ENCODE measurements at places on chromosomes 4 and X. TPM values are rescaled to one million over a fixed set of nuclear protein-coding genes. Genes with fewer than 3 reads are reported as not detected.

The ANXA3 gene
- total RNA-seq: 98.7 TPM

DNA sequence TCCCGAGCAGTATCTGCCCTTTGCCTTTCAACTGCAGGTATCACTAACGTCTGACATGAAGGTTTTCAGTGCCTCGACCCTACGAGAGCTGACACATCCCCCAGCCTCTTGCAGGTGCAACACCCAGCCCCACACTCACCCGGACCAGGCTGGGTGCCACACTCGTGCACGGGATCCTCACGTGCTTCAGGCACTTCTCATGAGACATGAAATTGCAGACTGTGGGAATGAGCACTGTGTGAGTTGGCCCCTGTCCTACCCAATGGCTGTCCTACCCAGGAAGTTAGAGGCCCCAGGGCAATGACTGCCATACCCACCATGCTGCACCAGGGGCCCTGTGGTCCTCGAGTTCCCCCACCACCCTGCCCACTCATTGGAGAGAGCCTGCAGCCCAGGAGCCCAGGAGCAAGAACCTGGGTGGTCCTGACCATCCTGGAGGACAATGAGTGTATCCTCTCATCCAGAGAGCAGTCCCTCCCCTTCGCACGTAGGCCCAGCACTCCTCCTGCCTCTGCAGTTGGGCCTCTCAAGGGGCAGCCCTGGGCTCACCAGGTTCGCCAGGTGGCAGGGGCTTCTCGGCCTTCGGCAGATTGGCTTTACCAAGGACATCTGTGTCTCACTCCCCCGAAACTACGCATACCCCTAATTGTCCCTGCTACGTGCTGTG, 2.4 kb downstream of the DGKQ start:
- DNase-seq: no peak

DNA sequence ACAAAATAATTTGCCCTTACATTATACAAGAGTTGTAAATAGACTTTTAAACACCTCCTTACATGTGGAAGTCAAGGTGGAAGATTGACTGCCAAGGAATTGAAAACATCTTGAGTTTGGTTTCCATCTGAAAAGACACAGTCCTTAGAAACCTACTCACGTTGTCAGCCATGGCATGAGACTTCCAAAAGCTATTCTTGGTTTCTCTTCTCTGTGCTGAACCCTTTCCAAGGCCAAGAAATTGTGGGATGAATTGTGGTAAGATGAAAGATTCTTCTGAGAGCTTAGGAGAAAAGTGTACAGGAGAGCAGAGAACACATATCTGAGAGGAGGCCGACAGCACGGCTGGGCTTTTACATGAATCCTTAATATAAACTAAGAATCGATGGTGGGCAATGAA, 370.0 kb downstream of the FBXW7 start:
- no peak for DNase-seq

The NEUROG2 gene
- not detected for total RNA-seq

GRCh38 chr4:48578132-48578968, 88.3 kb downstream of the ZAR1 start:
- peak; percentile 59 for DNase-seq

DNA sequence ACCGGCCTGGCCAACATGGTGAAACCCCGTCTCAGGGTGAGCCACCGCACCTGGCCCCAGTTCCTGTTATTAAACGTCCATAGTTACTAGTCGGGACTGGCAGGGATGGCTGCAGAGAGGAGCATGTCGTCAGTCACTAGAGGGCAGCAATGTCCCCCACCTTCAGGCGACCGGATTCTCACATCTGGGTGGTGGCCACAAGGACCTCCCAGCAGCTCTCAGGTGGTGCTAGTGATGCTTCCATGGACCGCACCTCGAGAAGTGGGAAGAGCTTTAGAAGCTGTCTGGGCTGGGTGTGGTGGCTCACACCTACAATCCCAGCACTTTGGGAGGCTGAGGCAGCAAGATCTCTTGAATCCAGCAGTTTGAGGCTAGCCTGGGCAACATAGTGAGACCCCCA, 13.3 kb upstream of the IL3RA start:
- DNase-seq: peak; percentile 25

The UGT8 gene
- total RNA-seq: 21.0 TPM

DNA sequence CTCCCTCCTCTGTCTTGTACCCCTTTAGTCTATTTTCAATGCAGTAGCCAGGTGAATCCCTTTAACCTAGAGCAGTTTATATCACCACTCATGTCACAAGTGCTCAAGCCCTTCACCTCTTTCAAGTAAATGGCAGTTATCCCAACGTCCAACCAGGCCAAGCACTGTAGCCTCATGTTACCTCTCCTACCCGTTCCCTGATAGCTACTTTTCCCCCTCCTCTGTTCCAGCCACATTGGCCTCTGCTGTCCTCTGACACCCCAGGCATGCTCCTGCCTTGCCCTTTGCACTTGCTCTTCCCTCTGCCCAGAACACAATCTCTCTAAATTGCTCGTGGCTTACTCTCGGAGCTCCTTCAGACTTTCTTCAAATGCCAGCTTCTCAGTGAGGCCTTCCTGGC, 15.2 kb downstream of the GUCY1B1 start:
- no peak for DNase-seq

- no peak for DNase-seq
Observed at GRCh38 chr4:26737385-26737784, 123.3 kb upstream of the STIM2 start.

DNA sequence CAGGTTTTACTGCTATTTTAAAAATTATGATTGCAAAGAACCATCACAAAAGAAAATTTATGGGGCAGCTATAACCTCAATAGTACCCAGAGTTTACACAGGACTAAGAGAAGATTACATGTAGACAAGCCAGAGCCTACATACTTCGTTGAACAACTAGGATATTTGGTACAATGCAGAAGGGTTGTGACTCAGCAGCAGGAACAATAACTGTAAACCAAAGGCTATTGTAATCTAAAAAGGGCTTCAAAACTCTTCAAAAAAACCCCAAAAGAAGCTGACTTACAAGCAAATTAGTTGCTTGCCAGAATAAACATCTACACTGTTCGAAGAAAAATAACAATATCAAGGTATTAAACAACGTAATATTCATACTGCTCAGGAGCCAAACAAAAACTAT, 618.0 kb downstream of the STPG2 start:
- no peak for DNase-seq

- no peak for DNase-seq
Observed at GRCh38 chr4:57172065-57172464, 61.9 kb upstream of the IGFBP7 start.

GRCh38 chr4:57550198-57550597, 440.0 kb upstream of the IGFBP7 start:
- DNase-seq: no peak

GRCh38 chr4:123250843-123251242, 145.8 kb upstream of the SPRY1 start:
- peak; percentile 64 for DNase-seq

The GYPE gene
- 1.1 TPM for total RNA-seq

DNA sequence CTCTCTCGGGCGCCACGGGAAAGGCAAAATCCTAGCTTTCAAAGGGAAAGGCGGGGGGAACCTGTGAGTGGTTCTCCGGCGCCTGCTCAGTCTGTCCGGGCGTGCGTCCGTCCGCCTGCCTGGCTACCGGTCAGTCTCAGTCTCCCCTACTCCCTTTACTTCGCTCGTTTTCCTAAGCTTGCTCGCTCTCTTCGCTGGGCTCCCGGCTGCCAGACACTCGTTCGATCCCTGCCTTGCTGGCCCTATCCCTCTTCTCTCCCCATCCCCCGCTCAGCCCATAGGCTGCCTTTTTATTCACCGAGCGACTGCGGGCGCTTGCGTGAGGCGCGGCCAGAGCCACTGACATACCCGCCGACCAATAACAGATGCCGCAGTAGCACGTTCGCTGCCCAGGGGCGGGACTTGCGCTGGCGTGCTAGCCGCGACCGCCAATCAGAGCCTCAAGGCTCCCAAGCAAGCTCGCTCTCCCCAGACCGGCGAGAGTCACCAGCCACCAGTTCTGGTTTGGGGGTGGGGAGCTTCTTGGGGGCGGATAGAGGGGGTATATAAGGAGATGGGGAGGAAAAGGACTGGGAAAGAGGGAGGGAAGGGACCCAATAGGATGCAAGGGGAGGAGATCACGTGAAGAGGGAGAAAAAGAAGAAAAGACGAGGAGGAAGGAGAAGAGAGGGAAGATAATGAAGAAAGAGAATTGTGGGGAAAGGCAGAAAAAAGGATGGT, 30.0 kb downstream of the ARHGEF9 start:
- DNase-seq: peak; percentile 92

GRCh38 chr4:108828620-108829019, 65.8 kb upstream of the ETNPPL start:
- no peak for DNase-seq

- no peak for DNase-seq
Observed at GRCh38 chr4:97924341-97924958, 218.8 kb downstream of the STPG2 start.

The NDP gene
- total RNA-seq: 0.81 TPM

DNA sequence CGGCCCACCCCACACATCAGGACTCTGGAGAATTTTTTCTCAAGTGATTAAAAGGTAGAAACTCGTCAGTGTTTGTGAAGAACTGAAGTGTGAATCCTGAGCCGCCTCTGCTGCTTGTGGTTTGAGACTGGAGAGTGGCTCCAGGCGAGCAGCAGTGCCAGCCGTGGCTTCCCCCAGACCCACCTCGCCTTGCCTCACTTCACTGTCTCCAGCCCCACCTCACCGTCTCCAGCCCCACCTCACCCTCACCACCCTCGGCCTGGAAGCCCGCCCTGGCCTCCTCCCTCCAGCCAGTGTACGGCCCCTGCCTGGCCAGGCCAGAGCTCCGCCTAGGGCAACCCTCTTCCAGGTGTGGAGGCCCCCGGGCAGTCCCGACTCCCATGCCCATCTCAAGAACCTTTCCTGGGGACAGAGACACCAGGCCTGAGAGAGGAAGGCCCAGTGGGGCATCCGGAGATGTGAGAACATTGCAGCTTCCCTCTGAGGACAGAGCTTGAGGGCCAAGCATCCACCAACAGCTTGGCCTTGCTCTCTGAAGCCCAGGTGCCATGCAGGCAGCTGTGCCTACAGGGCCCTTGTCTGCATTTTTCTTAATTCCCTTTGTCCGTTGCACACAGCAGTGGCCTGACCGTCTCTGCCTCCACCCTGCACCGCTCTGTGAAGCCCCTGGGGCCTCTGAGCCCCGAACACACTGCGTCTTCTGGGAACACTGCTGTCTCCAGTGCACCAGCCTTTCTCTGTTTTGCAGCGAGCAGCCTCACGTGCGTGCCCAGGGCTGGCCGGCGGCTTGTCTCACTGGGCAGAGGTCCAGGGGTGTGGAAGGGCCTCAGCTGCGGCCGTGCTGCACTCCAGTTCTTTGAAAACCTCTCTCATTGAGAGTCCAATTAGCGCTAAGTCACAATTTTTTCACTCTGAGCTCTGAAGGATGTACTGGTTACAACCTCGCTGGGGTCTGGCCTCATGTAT, 13.8 kb downstream of the SH3BP2 start:
- DNase-seq: peak; percentile 93

DNA sequence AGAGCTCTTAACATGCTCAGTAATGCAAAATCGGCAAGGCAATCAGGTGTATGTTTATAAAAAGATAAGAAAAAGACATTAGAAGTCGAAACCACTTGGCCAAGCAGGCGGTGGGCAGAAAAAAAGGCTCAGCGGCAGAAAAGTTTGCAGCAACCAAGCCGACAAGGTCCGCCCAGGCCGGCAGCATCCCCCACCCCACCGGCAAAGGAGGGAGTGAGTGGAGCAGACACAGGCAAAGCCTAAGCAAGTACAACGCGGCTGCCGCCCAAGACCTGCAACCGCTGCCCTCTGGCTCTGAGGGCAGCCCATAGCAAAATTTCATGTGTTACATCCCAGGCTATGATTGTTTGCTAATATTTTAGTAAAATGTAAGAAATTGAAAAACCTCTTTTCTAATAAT, 125.4 kb upstream of the ZCCHC13 start:
- peak; percentile 44 for DNase-seq

DNA sequence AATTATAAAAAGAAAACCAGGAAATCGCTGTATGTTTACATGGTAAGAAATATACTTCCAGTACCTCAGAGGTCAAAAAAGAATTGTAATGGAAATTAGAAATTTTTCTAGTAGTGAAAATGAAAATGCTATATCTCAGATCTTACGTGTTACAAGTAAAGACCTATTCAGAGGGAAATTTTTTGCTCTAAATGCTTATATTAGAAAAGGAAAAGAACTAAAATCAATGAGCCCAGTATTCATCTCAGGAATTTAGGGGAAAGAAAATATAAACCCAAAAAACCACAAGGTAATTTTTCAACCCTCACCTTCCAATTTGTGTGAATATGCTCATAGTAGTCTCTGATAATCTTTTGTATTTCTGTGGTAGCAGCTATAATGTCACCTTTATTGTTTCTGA, 145.6 kb downstream of the RAP1GDS1 start:
- no peak for DNase-seq

GRCh38 chr4:147042046-147042445, 96.4 kb upstream of the TTC29 start:
- DNase-seq: no peak

DNA sequence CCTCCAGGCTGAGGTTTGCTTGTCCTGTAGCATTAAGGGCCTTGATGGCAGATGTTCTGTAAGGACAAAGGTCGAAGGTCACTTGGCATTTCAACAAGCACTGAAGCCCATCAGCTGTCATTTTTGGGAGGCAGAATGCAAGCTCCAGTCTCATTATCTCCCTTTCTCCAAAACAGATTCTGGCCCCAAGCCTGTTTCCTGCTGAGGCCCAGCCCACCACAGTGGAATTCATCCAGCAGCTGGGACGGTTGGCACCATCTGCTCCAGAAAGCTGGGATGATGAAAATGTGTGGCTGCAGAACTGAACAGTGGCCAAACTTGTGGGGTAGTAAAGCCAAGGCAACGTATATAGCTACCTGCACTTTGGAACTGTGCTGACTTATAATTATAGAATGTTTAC, 17.7 kb upstream of the PPEF2 start:
- no peak for DNase-seq

DNA sequence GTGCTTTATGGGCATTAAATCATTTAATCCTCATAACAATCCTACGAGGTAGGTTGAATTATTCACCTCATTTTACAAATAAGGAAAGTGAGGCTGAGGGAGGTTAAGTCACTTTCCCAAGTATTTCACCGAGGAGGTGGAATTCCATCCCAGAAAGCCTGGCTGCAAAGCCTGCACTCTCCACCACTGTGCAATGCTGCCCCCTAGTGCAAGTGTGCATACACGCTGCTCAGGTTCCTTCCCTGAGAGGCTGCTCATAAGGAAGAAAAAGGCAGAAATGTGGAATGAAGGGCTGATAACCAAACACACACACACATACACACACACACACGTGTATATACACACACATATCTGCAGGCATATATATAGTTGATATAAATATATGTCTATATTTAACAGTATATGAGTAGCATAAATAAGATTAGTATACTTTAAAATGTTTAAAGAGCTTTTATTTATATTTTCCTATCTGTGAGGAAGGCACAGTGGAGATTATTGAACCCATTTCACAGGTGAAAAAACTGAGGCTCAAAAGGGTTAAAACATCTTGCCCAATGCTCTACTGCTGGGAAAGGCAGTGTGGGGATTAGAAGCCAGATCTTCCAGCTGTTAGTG, 714.5 kb upstream of the TENM3 start:
- peak; percentile 69 for DNase-seq

Measured in thyroid gland (tissue), 4 donors.